HCEC 1CT (cell line): ENCODE measurements at places on chromosomes 12 and 14.

GRCh38 chr14:100500128-100500527 is 87.1 kb downstream of the BEGAIN start:
- DNase-seq, result no peak

- DNase-seq, result no peak
Observed at GRCh38 chr14:21037156-21037555, 2.5 kb upstream of the RNASE13 start.

DNA sequence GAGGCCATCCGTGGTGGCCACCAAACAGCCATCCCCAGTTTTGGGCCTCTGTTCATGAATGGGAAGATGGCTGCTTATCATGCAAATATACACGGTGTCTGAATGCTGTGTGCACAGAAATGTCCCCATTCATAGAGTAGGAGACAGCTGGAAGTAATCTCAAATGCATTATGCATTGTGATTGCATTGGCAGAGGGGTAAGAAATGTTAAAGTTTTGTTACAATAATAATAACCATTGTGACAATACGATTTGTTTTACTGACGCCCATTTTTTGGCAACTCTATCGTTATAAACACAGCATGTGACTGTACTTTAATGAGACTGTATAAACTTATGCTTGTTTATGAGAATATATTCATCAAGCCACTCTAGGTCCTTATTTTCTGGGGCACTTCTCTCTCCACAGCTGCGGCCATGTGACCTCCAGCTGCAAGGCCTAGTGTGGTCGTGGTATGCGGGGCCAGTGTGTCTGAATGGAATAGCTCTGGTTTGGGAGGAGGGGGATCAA is 474.3 kb downstream of the VRK1 start:
- DNase-seq, result no peak

DNA sequence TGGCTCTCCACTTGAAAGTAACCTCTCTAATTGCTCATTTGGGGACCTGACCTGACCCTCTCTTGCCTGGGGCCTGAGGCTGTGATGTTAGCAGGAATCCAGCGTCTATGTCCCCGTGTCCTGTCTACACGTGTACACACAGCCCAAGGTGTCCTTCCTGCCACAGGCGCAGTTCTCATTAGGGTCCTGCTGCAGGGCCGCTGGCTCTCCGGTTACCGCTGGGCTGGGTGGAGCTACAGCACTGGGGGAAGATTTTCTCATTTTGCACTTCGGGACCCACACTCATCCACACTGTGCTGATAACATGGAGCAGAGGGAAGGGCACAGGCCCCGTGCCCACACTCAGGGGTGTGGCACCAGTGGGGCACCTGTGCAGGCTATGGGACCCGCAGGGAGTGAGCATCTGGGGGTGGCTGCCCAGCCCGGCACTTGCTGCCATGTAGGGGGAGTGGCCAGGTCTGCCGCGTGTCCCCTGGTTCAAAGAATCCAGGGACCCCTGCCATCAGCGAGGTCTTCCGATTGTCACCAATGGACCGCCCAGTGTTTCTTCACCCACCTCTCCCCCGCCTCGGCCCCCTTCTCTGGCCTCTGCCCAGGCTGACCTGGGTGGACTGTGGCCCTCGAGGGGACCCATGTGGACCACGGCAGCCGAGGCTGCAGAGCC is 98.7 kb upstream of the SFSWAP start:
- DNase-seq, result no peak

DNA sequence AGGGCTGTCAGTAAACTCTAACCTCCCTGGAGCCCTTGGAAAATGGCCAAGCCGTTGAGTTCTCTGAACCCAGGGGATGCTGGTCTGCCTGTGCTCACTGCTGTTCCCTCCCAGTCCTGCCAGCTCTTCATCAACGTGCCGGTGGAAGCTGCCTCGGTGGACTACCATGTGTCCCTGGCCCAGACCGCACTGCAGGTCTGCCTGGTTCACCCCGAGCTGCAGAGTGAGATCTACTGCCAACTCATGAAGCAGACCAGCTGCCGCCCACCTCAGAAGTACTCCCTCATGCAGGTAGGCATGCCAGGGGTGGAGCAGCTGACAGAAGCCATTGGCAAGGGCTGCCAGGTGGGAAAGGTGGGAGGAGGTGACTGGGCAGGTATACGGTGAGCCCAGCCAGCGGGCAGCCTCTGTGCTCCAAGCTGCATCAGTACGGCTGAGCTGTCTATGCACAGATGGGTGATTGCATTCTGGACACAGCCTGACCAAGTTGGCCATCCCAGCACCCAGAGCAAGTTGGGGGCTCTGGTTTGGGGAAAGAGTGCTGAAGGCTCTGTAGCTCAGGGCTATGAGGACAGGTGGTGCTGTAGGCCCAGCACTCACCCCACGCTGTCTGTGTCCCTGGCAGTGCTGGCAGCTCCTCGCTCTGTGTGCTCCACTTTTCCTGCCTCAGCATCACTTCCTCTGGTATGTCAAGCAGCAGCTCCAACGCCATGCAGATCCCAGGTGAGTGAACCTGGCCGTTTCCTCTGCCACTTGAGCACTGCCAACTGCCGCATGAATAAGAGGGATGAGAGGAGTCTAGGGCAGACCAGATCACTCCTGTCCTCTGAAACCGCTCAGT is 21.9 kb downstream of the PIGH start:
- DNase-seq, result no peak

- DNase-seq, result no peak
Observed at GRCh38 chr12:111030800-111031199, 110.4 kb upstream of the MYL2 start.

- DNase-seq, result no peak
Observed at GRCh38 chr14:74910556-74910955, 12.5 kb downstream of the RPS6KL1 start.

DNA sequence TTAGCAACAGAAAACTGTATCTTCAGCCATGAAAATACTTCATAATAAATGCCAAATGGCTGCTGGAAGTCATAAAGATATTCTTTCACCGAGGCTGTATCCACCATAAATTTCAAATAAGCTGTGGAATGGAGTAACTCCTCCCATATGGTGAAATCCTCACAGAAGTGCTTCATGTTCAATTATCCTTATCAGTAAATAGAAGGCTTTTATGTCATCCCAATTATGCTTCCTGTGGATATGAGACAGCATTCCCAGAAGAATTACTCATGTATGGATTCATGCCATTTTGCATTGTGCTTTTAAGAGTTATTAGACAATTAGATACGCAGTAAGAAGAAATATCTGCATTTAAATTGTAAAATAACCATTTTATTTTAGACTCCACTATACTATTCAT is 99.0 kb downstream of the RTN1 start:
- peak; percentile 40 for DNase-seq

GRCh38 chr14:69994002-69994401 is 114.8 kb downstream of the SMOC1 start:
- DNase-seq, result no peak

DNA sequence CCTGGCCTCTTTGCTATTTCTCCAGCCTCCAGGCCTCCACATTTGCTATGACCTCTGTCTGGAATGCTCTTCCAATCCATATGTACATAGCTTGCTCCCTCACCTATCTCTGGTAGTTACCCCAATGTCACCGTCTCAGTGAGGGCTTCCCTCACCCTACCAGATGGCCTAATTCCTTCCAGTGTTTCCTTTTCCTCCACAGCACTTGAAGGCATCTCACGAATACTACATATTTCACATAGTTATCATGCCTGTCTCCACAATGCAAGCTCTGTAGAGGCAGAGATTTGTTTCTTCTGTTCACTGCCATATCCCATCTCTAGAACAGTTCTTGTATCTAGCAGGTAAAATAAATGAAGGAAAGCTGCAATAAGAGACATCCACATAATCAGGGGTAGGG is 21.3 kb upstream of the HSP90B1 start:
- peak; percentile 48 for DNase-seq

- DNase-seq, result no peak
Observed at GRCh38 chr12:116813271-116814041, 67.8 kb downstream of the HRK start.

- no peak for DNase-seq
Observed at GRCh38 chr12:50699940-50700339, 64.0 kb upstream of the ATF1 start.
